ENCODE measurements at places on chromosomes 16 and 17.
A peak's percentile ranks its signal among the peaks of the same experiment; 100 is the strongest.

DNA sequence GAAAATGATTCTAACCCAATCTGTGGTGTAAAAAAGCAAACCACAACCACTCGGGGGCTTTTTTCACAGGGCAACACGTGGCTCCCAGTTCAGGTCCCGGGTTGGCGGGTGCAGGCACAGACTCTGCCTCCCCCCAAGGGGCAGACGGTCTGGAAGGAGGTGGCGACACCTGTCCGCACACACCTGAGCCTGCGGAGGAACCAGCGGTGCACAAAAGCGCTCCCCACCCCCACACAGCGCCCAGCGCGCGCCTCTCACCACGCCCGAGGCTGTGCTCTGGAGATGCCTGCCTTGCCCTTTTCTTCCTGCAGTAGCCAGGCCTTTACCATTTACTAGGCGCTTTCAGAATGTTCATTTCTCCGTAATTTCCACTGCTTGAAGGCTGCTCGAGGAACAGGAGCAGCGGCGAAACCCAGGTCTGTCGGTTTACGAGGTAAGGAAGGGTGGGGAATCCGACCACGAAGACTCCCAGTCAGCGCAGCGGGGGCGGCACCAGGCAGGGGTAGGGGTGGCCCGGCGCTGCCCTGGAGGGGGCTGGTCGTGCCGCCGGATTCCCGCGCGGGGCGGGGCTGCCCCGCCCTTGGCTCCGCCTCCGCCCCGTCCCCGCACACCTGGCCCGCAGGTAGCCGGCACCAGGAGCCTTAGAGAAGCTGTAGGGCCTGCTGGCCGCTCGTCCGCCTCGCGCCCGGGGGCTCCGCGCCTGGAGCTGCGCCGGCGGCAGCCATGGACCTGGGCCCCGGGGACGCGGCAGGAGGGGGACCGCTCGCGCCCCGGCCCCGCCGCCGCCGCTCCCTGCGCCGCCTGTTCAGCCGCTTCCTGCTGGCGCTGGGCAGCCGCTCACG is at the start of gene USP43:
USP43 (plus strand) TSS at position 608 of the 842 bp plus-strand sequence; CDS start at position 724, 116 bp downstream.
- DNase-seq, result no peak

GRCh38 chr17:14510136-14510535 is 209.3 kb downstream of the HS3ST3B1 start:
- no peak for DNase-seq

GRCh38 chr17:40482722-40483121 is 18.7 kb downstream of the TNS4 start:
- DNase-seq, result no peak

DNA sequence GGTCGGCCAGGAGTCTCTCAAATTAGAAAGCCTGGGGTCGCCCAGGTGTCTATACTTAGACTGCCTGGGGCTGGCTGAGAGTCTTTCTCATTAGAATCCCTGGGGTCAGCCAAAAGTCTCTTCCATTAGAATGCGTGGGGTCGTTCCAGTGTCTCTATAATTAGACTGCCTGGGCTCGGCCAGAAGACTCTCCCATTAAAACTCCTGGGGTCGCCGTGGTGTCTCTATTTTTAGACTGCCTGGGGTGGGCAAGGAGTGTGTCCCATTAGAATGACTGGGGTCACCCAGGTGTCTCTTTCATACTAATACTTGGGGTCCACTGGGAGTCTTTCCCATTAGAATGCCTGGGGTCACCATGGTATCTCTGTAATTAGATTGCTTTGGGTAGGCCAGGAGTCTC is 2227.7 kb downstream of the TP53TG3F start:
- no peak for DNase-seq

DNA sequence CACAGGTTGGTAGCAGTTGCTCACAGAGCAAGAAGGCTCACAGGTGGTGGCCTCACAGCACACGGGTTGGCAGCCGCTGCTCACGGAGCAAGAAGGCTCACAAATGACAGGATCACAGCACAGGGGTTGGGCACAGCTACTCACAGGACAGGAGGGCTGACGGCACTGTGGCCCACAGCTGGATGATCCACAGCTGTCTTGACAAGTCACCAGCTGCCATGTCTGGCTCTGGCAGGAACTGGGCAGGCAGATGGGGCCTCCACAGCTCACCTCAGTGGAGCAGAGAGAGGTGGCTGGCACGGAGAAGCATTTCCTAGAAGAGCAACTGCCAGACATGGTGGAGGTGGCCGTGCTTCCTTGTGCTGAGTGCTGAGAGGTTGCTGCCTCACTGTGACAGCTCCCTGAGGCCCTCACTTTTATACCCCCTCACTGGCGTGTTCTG is at the start of gene KRTAP16-1:
KRTAP16-1 (minus strand) TSS at position 392 of the 442 bp plus-strand sequence; CDS start at position 336, 56 bp downstream.
- DNase-seq, result no peak

DNA sequence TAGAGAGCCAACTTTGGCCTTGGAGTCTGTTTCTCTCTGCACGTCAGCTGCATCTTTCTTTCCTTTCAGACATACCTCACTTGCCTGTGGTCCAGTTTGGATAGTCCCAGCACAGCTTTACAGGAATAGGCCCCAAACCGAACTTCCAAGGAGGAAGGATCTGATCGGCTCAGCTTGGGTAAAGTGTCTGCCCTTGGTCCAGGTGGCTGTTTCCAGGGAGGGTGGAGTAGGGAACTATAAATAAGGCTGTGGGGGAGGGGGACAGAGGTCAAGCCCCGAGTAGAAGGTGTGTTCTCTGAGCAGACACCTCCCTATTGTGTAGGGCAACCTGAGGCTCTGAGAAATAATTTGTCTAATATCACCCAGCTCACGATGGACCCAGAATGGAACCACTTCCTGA is 29.2 kb upstream of the NKD1 start:
- no peak for DNase-seq

DNA sequence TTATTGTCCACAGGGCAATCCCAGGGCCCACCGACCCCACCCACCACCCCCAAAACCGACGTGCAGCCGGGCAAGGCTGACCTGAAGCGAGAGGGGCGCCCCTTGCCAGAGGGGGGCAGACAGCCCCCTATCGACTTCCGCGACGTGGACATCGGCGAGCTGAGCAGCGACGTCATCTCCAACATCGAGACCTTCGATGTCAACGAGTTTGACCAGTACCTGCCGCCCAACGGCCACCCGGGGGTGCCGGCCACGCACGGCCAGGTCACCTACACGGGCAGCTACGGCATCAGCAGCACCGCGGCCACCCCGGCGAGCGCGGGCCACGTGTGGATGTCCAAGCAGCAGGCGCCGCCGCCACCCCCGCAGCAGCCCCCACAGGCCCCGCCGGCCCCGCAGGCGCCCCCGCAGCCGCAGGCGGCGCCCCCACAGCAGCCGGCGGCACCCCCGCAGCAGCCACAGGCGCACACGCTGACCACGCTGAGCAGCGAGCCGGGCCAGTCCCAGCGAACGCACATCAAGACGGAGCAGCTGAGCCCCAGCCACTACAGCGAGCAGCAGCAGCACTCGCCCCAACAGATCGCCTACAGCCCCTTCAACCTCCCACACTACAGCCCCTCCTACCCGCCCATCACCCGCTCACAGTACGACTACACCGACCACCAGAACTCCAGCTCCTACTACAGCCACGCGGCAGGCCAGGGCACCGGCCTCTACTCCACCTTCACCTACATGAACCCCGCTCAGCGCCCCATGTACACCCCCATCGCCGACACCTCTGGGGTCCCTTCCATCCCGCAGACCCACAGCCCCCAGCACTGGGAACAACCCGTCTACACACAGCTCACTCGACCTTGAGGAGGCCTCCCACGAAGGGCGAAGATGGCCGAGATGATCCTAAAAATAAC is 3.0 kb downstream of the SOX9 start:
- DNase-seq, result peak; percentile 35

- no peak for DNase-seq
These were observed 166.4 kb downstream of the C16orf95 start for GRCh38 chr16:87150681-87151280.

All from hippocampal formation (tissue), 2 donors.